Activated CD8-positive, alpha-beta memory T cell treated with anti-CD3 and anti-CD28 coated beads for 1 hour (primary cell): ENCODE measurements at places on chromosomes 5 and 9.

- no peak for DNase-seq
Measured at GRCh38 chr5:33284681-33285080, 156.1 kb upstream of the TARS1 start.

DNA sequence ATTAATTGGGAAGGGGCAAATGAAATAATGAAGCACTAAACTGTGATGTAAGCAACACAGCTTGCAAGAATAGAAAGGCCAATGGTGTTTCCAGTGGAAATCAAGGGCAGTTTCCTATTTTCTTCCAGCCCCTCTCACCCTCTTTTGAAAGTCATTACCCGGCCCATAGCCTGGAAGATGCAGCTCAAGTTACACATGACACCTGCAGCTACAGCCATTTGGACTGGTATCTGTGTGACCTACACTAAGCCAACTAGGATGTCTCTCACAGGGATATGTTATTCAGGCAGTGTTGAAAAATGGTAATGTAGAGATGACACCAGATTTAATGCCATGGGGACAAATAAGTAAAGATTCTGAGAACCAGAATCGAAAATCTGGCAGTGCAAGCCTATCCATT, 439.4 kb upstream of the ZNF462 start:
- DNase-seq, result no peak

DNA sequence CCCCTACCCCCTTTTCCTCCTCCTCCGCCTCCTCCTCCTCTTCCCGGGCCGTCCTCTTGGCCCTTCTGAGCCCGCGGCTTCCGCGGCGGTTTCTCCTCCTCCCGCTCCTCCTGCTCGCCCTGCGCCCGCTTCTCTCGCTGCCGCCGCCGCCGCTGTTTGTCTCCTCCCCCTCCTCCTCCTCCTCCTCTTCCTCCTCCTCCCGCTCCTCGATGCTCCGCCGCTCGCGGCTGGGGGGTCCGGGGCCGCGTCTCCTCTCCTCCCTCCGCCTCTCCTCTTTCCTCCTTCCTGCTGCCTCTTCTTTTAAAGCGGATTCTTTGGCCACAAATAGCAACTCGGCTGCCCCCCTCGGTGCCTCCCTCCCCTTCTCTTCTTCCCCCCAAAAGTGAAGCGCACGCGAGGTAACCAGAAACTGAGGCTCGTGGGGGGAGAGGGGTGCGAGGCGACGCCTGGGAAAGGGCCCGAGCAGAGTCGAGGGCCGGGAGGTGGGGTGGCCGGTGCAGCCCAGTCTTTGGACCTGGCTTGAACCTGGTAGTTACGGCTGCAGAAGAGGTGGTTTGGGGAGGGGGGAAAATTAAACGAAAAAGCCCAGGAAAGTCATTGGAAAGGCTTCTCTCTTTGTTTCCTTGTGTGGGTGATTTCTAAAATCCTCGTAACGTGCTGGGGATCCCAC, 1058.5 kb upstream of the DMAC1 start:
- DNase-seq, result no peak

GRCh38 chr5:79318935-79319614, 83.1 kb downstream of the JMY start:
- no peak for DNase-seq

GRCh38 chr5:170132269-170132975, 26.7 kb downstream of the FOXI1 start:
- no peak for DNase-seq

DNA sequence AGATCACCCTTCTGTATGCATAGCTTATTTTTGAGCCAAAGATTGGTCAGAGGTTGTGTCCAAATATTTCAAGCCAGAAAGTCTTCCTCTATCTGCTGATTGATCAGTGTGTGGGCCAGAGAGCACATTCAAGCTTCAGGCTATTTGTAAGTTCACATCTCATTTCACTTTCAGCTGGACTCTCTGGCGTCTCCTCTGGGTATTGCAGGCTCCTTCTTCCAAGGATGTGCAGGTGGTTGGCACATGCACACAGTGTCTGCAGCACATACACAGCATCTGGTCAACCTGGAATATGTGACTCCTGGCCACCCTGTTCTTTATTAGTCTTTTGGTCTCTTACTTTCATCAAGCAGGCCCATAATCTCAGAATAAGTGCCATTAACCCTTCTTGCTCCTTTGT, 516.1 kb downstream of the ANXA1 start:
- DNase-seq, result no peak

DNA sequence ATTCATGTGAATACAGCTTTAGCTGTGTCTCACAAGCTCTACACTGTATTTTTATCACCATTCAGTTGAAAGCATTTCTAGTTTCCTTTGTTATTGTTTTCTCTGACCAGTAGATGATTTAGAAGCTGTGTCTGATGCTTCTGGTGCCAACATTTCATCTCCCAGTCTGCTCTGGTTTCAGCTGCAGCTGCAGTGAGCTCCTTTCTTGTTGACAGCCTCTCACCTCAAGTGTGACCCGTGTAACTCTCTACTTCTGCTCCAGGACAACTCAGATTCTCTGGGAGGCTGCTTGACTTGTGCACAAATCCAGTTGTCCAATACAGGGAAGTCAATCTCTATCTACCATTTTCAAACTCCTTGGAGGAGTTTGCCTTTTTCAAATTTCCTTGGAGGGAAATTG, 504.8 kb downstream of the DIRAS2 start:
- no peak for DNase-seq

- no peak for DNase-seq
Measured at GRCh38 chr5:137587919-137588318, 88.8 kb upstream of the SPOCK1 start.

GRCh38 chr9:135962696-135963307, 1.6 kb upstream of the UBAC1 start:
- DNase-seq, result no peak

DNA sequence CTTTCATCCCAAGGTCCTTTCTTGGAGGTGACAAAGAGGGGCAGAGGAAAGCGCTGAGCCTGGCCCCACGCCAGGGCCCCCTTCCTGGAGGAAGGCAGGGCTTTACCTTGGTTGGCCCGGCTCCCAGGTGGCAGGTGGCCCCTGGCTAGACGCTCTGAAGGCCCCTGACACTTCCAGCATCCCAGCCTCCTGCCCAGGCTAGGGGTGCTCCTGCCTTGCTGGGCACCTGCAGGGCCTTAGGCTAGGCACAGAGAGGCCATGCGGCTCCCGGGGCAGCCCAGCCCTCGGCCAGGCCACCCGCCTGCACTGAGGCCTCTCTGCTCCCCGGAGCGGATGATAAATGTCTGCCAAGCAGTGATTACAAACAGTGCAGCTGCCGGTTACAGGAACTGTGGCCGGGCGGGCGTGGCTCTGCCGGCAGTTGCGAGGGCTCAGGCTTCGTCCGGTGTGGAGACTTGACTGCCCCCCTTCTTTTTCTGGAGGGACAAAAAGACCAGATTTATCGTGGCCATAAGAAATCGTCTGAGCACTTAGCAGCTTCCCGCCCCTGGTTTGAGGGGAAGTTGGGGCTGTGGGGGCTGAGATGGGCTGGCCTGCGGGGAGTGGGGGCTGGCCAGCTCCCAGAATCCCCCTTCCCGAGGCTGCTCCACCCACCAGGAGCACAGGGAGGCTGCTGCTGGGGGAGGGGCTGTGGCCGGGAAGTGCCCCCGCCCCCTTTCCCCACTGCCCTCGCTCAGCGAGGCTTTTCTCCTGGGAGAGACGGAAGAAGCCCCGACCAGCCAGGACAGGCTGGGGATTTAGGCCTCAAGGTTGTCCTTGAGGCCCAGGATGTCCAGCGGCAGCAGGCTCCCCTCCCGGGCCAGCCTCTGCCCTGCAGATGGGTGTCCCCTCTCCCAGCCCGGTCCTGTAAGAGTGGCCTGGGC, 31.6 kb upstream of the UBAC1 start:
- peak; percentile 17 for DNase-seq

DNA sequence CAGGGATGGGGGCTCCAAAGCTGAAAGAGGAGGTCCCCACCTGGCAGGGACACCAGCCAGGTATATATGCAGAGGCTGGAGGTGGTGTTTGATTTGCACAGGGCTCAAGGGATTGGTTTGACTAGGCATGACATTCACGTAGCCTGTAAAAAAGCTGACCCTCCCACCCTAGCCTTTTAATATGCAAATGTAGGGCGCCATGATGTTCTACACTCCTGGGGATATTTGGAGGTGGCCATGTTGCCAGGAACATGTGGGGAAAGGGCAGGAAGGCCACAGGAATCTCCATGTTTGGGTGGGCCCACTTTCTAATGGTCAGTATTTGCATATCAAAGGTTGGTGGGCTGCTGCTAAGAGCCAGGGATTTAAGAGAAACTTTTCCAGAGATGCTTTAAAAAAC, 12.0 kb upstream of the THG1L start:
- DNase-seq, result no peak

DNA sequence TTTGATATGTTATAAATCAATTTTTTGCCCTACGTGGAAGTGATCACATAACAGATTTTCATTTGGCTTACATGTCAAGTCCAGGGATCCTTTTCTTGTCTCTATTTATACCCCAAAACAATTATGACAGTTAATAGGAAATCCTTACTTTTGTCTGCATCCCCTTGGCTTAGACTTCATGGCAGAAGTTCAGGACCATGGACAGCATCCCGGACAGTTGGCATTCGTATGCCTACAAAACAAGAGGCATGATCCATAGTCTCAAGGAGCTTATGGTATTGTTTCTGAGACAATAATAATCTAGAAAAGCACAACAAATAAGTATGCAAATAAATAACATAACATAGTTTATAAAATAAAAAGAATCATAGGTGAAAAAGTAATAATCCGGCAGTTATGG, 214.3 kb upstream of the GRIA1 start:
- no peak for DNase-seq

DNA sequence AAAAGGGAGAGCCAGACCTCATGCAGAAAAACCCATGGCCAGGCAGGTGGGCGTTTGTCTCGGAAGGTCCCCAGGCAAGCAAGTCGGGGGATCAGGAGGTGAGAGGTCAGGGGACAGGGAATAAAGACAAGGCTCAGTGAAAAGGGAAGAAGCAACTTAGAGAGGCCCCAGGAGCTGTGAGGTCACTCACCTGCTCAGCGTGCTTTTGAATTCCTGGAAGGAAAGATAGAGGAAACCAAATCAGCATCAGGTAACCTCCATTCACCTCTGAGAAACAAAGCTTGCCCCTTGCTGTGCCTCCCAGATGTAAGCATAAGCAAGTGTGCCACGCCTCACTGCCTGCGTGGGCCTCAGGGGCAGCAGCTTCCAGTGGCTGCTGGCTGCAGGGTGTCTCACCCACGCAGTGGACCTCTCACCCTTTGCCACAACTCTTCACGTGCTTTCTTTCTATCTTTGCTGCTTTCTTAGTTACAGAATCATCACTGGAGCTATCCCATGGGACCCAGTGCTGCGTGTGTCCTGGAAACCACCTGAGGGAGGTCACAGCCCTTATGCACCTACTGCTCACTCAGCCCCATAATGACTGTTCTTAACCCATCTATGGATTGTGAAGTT, 6.0 kb downstream of the TRIM7 start:
- no peak for DNase-seq

DNA sequence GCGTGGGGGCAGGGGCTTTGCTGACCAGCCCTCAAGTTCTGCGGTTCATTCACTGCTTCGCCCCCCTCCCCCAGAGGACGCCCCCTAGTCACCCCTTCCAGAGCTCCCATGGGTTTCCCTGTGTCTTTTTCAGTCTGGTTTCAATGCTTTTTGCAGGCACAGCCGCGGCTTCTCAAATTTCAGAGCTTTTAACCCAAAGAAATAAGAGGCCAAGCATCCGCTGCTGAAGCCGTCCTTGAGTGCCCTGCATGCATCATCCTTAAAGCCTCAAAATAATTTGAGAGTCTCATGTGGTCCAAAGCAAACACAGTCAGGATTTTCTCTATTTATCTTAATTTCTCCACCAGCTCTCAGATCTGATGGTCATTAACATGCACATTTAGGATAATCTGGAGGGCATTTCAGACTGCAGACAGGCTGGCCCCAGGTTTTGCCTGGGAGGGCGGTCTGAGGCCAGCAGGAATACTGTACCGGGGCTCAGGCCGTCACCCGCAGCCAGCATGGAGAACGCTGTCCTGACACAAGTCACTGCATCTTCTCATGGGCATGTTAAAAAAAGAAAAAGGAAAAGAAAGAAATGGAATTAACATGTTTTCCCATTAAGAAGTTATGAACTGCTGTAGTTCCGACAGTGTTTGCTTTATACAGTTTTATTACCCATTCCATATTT, 420.8 kb upstream of the IRX4 start:
- DNase-seq, result no peak

DNA sequence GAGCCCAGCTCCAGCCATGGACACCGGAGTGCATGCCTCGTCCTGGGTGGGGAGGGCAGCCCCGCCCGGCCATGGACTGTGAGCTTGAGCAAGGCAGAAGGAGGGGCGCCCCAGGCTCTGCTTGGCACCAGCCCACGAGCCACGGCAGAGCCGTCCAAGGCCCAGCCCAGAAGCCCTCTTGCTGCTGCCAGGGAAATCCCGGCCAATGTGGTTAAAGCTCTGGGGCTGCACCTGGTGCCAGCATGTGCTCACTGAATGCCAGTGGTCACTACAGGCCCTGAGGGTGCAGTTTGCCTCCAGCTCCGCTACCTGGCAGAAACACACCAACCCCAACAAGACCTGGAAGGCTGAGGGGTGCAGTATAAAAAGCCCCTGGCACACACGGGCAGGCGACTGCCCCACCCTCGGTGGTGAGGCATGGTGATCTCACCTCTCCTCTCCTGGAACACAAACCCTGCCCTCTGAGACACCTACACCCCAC, 11.8 kb downstream of the BRD3 start:
- no peak for DNase-seq

- DNase-seq, result no peak
Measured at GRCh38 chr9:90774071-90774470, 27.5 kb upstream of the SYK start.

DNA sequence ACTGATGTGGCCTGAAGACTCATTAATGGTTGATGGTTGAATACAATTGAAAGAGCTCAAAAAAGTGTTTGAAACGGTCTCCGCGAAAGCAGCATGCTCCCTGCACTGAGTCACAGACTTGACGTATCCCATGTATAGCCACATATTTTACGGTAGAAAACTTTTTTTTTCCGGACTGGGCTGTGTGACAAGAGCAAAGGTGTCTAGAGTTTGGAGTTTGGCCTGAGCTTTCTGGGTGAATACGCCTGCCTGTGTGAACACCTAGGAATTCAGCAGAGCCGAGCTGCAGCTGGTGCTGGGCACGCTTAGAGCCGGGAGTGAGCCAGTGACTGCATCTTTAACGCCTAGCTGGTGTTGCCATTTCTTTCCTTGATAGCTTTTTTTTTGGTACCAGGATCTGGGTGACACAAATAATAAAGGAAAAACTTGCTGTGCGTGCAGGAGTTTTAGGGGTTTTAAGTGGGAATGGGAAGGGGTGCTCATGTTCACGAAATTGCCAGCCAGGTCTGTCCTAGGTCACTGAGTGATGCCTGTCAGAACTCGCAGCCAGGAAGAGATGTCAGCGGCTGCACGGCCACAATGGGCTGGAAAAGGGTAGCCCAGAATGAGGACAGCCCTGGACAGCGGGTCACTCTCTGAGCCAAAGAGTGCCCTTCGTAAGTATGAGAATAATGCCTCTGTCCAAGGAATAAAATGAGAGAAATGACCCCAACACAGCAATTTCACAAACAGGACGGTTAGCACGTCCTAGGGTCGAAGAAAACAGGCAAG, 51.7 kb downstream of the PSMB7 start:
- no peak for DNase-seq
